GM12865 (cell line): ENCODE measurements at places on chromosomes 16 and 17.

DNA sequence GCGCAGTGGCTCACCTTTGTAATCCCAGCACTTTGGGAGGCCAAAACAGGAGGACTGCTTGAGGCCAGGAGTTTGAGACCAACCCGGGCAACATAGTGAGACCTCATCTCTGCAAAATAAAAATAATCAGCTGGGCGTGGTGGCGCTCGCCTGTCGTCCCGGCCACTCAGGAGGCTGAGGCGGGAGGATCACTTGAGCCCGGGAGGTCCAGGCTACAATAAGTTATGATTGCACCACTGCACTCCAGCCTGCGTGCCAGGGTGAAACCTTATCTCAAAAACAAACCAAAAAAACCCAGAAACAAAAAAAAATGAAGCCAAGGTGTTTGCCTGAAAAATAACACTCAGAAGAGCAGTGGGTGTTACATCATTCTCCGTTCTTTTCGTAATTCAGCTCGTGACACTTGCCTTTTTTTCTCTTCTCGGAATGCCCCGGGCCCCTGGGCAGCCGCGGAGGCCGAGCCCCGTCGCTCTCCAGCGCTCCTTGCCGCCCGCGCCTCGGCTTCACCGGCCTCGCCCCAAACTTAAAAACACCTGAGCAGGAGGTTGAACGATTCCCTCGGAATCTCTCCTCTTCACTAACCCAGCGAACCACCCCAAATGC is 17.0 kb downstream of the PRCD start:
- no peak for DNase-seq

- peak; percentile 92 for DNase-seq
Measured at GRCh38 chr16:1772908-1773702, at the start of gene MRPS34. Gene MRPS34, minus strand, starts transcription at chr16:1773134. Its CDS starts 15 bp downstream, at chr16:1773119.

GRCh38 chr17:17774009-17774881 is 62.5 kb downstream of the SREBF1 start:
- DNase-seq: no peak

GRCh38 chr17:76872221-76872873 is 4.1 kb downstream of the MGAT5B start:
- peak; percentile 8 for DNase-seq

DNA sequence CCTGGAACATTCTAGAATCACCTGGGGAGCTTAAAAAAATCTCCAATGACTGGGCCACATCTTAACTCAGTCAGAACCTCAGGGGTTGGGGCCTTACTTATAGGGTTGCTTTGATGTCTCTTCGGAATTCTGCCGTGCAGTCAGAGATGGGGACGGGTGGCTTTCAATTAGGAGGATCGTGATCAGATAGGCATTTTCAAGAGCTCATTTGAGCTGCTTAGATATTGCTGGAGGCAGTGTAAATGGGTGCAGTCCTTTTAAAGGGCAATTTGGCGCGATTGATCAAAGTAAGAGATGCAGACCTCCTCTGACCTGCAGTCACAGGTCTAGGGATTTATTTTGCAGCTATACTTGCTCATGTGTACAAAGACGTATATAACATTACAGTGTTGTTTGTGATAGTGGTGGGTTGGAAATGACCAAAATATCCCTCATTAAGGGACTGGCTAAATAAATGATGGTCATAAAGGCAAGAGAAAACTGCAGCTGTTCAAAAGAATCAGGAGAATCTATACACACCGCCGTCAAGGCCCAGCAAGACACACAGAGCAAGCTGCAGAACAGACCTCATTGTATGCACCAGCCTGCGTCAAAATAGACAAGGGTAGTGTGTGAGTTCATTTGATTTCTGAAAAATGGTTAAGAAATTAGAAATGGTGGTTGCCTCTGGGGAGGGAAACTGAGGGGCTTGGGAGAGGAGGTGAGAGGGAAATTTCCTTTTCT is 6.3 kb upstream of the KCNG4 start:
- no peak for DNase-seq
